GM06990 (cell line): ENCODE measurements at places on chromosomes 16 and 17.

DNA sequence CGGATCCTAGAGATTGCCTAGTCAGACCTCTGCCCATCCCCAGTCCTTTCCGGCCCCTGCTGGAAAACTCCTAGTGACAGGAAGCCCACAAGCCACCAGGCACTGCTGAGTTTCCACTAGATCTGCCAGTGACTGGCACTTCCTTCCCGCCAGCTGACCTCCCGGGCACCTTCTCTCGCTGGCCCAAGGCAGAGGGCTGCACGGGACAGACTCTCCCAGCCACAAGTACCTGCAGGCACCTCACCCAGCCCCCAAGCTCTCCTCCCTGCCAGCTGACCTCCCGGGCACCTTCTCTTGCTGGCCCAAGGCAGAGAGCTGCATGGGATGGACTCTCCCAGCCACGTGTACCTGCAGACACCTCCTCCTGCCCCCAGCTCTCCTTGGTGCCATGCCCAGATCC lies 66.3 kb upstream of the DOC2B start:
- DNase-seq = no peak

DNA sequence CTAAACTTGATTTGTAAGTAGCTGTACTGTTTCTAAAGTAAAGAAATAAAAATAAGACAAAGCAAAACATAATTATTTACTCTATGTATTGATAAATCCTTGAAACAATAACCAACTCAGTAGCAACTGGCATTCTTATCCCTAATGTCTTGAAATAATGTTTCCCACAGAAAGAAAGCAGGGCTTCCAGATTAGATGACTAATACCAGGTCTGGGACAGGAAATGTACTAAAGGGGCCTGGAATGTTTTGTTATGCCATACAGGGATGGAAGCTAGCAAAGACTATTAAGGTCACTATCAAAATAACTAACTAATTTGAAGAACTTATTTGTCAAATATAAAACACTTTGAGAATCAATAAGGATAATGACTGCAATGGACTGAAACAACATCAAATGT lies 82.1 kb downstream of the CFDP1 start:
- no peak for DNase-seq

- DNase-seq = no peak
Measured at GRCh38 chr16:49578435-49579024, 204.9 kb downstream of the C16orf78 start.

DNA sequence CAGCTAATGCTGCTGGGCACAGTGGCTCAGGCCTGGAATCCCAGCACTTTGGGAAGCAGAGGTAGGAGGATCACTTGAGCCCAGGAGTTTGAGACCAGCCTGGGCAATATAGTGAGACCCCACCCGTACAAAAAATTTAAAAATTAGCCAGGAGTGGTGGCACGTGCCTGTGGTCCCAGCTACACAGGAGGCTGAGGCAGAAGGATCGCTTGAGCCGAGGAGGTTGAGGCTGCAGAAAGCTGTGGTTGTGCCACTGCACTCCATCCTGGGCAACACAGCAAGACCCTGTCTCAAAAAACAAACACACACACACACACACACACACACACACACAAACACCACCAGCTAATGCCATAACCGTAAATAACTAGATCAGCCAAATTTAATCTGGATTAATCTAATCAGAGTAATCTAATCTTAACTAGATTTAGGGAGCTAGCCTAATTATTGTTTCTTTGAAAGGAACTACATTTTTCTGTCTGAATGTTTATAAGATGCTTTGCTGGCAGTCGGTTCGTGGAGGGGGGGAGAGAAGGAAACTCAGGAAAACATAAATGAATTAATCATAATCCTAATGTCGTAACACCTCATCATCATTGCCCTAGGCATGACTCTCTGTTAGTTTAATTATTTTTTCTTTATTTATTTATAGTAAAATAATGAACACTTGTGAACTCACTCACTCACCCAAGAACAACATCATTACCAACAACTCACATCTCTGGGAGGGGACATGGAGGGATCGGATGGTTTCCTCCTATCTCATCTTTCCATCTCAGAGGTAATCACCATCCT lies 12.5 kb upstream of the RBBP6 start:
- DNase-seq = no peak

DNA sequence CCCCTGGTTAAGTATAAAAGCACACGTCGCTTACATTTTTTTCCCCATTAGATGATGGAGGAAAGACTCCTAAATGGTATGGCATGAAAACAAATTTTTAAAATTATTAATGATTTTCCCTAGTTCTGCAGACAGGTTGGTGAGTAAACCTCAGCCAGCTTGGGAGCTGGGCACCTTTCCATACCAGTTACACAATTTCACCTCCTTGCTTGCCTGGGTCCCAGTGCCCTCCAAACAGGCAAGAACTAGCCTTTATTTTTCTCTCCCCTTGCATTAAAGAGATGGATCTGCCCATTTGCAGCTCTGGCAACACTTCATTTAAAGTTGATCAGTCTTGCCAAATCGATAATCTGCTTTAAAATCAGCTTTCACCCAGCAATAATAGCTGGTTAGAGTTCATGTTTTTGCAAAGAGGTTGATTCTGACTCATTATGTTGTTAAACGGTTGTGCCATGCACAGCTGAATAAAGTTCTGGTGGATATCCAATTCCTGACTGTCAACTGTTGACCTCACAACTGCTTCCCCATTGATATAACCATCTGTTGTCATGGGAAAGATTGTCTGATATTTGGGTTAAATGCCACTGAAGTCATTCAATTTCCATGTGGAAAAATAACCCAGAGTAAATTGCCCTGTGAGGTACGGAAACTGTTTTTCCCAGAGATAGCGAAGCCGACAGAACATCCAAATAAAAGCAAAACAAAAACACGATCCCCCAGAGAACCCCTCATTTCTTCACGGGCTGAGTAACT lies 1.3 kb downstream of the C17orf58 start:
- no peak for DNase-seq

- DNase-seq = no peak
Measured at GRCh38 chr17:20613248-20613647, 33.7 kb downstream of the CDRT15L2 start.

DNA sequence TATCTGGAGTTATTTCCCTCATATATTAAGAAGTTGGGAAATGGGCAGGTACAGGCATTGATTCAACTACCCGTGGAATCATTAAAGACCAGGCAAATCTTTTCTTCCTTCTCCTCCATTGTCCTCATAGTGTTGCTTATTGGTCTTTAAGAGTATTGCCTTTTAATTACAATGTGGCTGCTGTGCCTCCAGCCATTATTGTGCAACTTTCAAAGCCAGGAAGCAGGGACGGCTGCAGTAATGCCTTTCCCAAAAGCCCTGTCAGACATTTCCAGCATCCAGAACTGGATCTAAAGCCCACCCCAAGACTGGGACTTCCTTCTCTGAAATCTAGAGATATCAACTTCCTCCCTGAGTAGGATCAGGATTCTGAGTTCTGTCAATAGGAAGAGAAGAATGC lies 42.3 kb upstream of the MED9 start:
- no peak for DNase-seq

GRCh38 chr16:78689028-78689427 lies 589.6 kb downstream of the WWOX start:
- DNase-seq = no peak

DNA sequence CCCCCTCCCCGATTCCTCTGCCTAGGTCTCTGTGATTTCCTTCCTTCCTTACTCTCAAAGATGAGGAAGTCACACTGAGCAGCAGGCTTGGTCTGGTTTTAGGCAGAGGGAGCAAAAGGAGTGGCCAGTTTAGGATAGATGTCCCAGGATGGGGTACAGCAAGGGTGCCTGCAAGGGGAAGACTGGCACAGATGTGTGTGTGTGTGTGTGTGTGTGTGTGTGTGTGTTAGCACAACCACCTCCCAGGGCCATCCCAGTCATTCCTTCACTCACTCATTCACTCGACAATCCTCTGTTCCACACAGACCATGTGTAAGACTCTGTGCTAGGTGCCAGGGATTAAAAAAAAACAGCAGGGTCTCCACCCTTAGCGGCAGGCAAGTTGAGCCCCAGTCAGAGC lies 35.9 kb downstream of the TMEM132E start:
- DNase-seq = no peak

DNA sequence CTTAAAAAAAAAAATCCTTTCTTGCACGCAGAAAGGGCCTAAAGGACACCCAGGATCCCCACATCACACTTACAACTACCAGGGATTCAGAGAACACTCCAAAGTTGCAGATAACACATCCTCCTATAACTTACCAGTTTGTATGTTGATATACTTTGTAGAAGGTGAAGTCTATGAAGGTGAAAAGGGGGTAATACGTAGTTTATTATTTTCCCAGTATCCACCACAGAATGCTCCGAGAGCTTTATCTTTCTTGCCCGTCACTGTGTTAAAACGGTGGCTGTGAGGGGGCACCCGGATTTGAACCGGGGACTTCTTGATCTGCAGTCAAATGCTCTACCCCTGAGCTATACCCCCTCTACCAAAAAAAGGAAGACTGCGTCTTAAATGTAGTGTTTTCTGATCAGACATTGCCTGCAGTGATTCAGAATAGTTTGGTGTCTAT lies 7.9 kb upstream of the RPL23 start:
- no peak for DNase-seq

- DNase-seq = peak; percentile 74
Measured at GRCh38 chr16:1960665-1961630, 1.6 kb downstream of the NDUFB10 start.

- DNase-seq = no peak
Measured at GRCh38 chr17:40344421-40345160, 19.9 kb downstream of the GJD3 start.

- DNase-seq = no peak
Measured at GRCh38 chr17:65559804-65560627, 1.4 kb downstream of the AXIN2 start.

GRCh38 chr17:17935321-17936271 lies 36.6 kb downstream of the TOM1L2 start:
- no peak for DNase-seq

DNA sequence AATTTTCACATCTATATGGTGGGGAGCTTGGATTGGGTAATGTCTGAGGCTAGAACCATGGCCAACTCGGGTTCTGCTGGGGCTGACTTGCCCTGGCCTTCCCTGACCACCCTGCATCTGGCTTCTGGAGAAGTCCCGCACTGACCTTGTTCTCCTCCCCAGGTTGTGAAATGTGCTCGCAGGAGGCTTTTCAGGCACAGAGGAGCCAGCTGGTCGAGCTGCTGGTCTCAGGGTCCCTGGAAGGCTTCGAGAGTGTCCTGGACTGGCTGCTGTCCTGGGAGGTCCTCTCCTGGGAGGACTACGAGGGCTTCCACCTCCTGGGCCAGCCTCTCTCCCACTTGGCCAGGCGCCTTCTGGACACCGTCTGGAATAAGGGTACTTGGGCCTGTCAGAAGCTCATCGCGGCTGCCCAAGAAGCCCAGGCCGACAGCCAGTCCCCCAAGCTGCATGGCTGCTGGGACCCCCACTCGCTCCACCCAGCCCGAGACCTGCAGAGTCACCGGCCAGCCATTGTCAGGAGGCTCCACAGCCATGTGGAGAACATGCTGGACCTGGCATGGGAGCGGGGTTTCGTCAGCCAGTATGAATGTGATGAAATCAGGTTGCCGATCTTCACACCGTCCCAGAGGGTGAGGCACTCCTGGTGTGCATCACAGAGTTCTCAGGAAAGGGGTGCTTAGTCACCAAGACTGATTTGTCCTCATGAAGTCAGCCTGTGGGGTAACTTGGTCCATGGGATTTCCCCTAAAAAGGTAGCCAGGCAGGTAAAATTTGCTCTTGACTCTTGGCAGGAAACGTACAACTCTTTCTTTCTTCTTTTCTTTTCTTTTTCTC lies 6.1 kb downstream of the NOD2 start:
- DNase-seq = no peak

- DNase-seq = no peak
Measured at GRCh38 chr16:29694384-29695195, 15.6 kb downstream of the QPRT start.

DNA sequence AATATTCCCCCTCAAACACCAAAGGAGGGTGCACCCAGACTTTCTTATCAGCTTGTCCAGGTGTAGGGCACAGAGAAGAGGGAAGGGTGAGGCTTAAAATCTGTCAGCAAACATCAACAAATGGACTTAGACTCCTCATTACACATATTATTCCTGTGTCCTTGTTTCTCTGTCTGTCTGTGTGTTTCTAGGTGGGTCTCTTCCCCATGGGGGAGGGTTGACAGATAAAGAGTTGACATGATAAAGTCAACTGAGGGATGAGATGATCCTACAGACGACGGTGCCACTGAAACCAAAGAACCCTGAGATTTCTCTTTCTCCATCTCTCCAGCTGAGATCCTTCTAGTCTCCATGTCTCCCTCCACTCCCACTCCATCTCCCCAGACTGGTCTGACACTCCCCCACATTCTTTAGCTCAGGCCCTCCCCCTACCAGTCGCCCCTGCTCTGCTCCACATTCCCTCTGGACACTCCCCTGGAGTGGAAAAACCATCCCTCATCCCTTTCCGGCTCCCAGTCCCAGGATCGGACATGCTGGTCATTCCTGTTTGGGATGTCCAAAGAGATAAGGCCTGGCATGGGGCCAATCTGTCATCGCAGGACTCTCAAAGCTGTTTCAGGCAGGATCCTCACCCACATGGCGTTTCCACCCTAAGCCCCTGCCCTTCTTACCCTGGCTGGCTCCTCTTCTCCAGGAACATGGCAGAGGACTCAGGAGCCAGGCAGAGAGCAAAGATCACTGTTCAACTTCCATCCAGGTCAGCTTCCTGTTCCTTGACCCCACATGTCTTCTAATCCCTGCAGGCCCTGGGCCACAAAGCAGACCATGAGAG lies 2.9 kb upstream of the ITGA3 start:
- no peak for DNase-seq

DNA sequence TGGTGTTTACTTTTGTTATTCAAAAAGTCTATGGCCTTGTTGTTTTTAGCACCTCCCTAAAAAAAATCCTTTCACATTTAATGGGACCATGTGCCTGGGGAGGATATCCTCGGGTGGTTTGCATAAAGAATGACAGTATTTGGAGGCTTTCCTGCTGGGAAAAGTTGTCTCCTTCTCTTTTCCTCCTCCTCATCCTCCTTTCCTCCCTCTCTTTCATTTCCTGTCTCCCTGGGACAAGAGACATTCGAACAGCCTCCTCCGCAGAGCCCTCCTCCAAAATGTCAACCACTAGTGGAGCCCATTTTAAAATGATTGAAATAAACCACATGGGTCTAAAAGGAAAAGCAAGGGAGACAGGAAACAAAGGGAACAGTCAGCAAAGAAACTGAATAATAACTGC lies 67.4 kb downstream of the MYH13 start:
- no peak for DNase-seq

GRCh38 chr17:5115673-5116651 lies at the start of gene USP6:
TSS of gene USP6 (plus strand) at chr17:5116032. CDS start at chr17:5130368, 14,336 bp downstream.
- peak; percentile 11 for DNase-seq

DNA sequence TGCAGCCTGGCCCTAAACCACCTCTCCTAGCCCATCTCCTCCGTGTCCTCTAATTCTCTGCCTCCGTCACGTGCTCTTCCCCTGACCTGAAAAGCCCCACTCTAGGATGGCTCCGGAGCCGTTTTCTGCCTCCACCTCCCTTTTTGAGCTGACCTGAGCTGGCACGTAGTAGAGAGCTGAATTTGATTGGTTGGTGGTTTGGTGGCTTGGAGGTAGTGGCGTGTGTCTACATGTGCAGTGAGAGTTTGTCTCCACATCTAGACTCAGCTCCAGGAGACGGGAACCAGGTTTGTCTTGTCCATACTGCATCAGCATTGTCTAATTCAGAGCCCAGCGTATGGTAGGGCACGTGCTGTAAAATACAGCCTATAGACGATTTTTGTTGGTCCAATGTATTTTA lies 3.0 kb downstream of the SBK1 start:
- DNase-seq = no peak

- peak; percentile 20 for DNase-seq
Measured at GRCh38 chr17:81230043-81230820, 7.5 kb upstream of the CEP131 start.
